CD8-positive, alpha-beta T cell (primary cell): ENCODE measurements at places on chromosomes 1 and 21. TPM values are rescaled to one million over a fixed set of nuclear protein-coding genes. Genes with fewer than 3 reads are reported as not detected.

IQGAP3 gene
- total RNA-seq, result not detected

SLC19A1 gene
- total RNA-seq, result 9.0 TPM

RNU1-2 gene
- total RNA-seq, result 3,852 TPM

CMPK1 gene
- 106 TPM for total RNA-seq

CNR2 gene
- total RNA-seq, result 0.98 TPM

HCN3 gene
- total RNA-seq, result 1.3 TPM

HPCAL4 gene
- total RNA-seq, result 12.8 TPM

S100A5 gene
- total RNA-seq, result not detected

TGFBR3 gene
- total RNA-seq, result 36.7 TPM

OLFML2B gene
- not detected for total RNA-seq

FCRL2 gene
- 0.64 TPM for total RNA-seq

RNASEL gene
- total RNA-seq, result 1.5 TPM

SPTA1 gene
- total RNA-seq, result not detected

CLDN19 gene
- total RNA-seq, result not detected

SPRR1B gene
- not detected for total RNA-seq

KIFAP3 gene
- 15.3 TPM for total RNA-seq

SLC27A3 gene
- 6.6 TPM for total RNA-seq

NMNAT2 gene
- total RNA-seq, result not detected

HOOK1 gene
- 20.9 TPM for total RNA-seq

LAX1 gene
- total RNA-seq, result 16.1 TPM

KIF17 gene
- not detected for total RNA-seq

ADGRB2 gene
- total RNA-seq, result 0.25 TPM

FCRL5 gene
- total RNA-seq, result 0.64 TPM

GRHL3 gene
- not detected for total RNA-seq

CDKN2C gene
- 5.3 TPM for total RNA-seq

CACNA1S gene
- not detected for total RNA-seq

PAQR6 gene
- total RNA-seq, result 2.1 TPM

LY9 gene
- 103 TPM for total RNA-seq

MGST3 gene
- total RNA-seq, result 13.8 TPM

LAPTM5 gene
- 629 TPM for total RNA-seq

CELA2B gene
- not detected for total RNA-seq

TSACC gene
- total RNA-seq, result 0.46 TPM

C1orf115 gene
- total RNA-seq, result 0.16 TPM

LGR6 gene
- 1.9 TPM for total RNA-seq

PTGER3 gene
- total RNA-seq, result not detected

RAB42 gene
- not detected for total RNA-seq

CENPL gene
- total RNA-seq, result 4.0 TPM

FCER1G gene
- 1.4 TPM for total RNA-seq

TRIM17 gene
- total RNA-seq, result 1.1 TPM

CNKSR1 gene
- total RNA-seq, result 2.8 TPM

LEPR gene
- 0.58 TPM for total RNA-seq

TNFRSF4 gene
- total RNA-seq, result 2.4 TPM
